Dorsolateral prefrontal cortex (tissue), 122 donors: ENCODE measurements at places on chromosomes 5 and 9. TPM values are rescaled to one million over a fixed set of nuclear protein-coding genes. Genes with fewer than 3 reads are reported as not detected.
A peak's percentile ranks its signal among the peaks of the same experiment; 100 is the strongest.

GRCh38 chr5:146521403-146522106, 5.6 kb upstream of the GPR151 start:
- no peak for DNase-seq

DNA sequence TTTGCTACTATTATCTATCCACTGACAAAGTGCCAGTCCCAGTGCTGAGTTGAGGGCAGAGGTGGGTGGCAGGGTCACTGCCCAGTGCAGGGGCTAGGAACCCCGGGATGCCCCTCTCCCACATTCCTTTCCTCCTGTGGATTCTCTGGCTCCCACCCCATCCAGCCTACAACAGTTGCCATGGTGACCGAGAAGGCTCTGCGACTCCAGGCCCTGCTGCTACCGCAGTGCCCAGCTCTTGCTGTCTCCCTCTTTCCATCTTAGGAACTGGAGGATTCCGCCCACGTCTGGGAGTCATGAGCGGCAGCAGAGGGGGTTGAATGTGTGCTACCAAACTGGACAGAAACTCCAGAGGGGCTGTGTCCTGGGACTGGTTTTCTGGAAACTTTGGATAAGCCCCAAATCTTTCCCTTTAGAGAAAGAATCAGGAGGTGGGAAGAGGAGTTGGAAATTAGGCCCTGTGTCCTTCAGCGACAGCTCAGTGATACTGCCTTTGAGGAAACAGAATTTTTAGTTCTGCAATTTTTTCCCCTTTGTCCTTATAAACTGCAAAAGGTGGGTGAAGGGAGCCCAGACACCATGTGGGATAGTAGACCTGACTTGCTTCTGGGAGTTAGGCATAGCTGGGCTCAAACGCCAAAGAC, 20.7 kb upstream of the C5orf47 start:
- DNase-seq: peak; percentile 21

The CCDC69 gene
- total RNA-seq: 4.3 TPM

GRCh38 chr9:82247318-82247717, 258.7 kb downstream of the SPATA31D1 start:
- DNase-seq: no peak

- DNase-seq: no peak
These were observed 285.1 kb upstream of the CDH6 start for GRCh38 chr5:30908356-30908755.

GRCh38 chr9:96164268-96164683, 137.7 kb downstream of the HSD17B3 start:
- no peak for DNase-seq

GRCh38 chr9:121641224-121641611, 10.2 kb upstream of the DAB2IP start:
- DNase-seq: no peak

The GRIA1 gene
- total RNA-seq: 94.8 TPM

- no peak for DNase-seq
These were observed 225.6 kb upstream of the VLDLR start for GRCh38 chr9:2395814-2396612.

GRCh38 chr5:90813392-90813791, 254.8 kb downstream of the ADGRV1 start:
- no peak for DNase-seq

DNA sequence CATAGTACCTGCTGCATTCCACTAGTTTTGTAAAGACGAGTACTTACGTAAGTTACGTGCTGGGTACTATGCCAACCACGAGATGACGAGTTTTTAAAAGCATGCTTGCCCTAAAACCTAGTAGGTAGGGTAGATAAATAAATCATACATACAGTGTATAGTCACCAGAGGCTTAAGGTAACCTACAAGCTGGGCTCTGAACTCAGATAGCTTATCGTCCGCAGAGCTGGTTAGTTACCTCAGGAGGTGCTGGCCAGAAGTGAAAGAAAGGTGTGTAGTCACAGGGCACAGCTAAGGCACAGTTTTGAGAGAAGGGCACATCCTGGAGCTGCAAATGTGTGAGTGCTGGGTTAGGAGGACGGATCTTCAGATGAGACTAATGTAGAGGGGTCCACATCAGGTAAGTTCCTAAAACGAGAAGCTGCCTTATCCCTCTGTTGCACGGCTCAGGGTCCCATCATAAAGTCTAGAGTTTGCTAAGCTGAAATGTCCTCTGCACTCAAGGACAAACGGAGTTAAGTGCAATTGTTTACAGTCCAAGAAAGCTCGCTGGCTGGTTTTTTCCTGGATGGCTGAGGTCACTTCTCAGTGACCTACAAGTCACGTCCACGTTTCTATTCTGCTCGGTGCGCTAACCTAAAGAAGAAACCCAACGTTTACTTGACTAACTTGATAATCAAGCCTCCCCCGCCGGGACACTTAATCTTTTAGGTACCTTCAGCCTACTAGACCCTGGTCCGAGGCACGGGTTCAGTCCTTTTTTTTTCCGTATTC, 1.1 kb upstream of the SNX24 start:
- DNase-seq: no peak

GRCh38 chr9:115035841-115036612, 81.9 kb downstream of the TNC start:
- no peak for DNase-seq

The MINAR2 gene
- not detected for total RNA-seq

The HAPLN1 gene
- total RNA-seq: 4.7 TPM

The C8G gene
- not detected for total RNA-seq

GRCh38 chr5:38045446-38045845, 205.6 kb upstream of the GDNF start:
- no peak for DNase-seq

GRCh38 chr5:39342460-39342859, 21.8 kb downstream of the C9 start:
- no peak for DNase-seq

DNA sequence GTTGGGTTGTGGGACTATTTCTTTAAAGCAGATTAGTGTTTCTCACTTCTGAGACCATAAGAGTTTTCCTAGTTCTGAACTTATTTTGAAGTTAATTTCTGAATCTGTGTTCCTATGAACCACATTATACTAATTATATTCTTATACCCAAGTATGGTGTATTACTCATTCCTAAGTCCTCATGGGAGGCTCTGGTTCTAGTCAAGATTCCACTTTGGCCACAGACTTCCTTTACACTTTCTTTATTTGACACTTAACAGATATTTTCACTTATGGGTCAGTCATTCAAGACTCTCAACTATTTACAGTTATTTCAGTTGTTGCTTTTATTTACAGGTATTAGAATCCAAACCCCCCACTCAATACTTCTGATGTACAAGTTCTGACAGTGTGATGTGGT, 937.2 kb upstream of the TYRP1 start:
- DNase-seq: no peak

The ATG12 gene
- 50.0 TPM for total RNA-seq

The CARD9 gene
- total RNA-seq: 5.9 TPM

- no peak for DNase-seq
These were observed 19.3 kb upstream of the HSPA9 start for GRCh38 chr5:138594305-138595058.
